ENCODE measurements at places on chromosomes 2 and 18. TPM values are rescaled to one million over a fixed set of nuclear protein-coding genes. Genes with fewer than 3 reads are reported as not detected.

DNA sequence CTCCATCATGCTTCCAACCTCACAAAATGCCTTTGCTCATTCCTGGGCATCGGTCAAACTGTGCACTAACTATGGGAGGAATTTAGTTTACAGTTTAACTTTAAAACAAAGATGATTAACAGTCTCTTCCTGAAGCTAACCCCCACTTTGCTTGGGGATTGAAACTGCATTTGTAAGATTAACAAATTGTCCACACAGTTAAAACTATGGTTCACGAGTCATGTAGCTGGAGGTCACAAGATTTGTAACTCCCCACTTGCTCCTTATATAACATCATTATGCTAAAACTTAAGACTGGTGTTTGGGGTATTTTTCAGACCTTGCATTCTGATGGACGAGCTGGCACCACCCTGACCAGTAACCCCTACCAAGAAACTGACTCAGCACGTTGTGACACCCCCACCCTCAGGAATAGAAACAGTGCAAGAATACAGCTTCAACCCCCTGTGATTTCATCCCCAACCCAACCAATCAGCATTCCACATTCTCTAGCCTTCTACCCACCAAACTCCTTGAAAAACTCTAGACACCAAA, 252.3 kb downstream of the MBD5 start:
- no peak for DNase-seq

SCYGR4 gene
- not detected for total RNA-seq

DNA sequence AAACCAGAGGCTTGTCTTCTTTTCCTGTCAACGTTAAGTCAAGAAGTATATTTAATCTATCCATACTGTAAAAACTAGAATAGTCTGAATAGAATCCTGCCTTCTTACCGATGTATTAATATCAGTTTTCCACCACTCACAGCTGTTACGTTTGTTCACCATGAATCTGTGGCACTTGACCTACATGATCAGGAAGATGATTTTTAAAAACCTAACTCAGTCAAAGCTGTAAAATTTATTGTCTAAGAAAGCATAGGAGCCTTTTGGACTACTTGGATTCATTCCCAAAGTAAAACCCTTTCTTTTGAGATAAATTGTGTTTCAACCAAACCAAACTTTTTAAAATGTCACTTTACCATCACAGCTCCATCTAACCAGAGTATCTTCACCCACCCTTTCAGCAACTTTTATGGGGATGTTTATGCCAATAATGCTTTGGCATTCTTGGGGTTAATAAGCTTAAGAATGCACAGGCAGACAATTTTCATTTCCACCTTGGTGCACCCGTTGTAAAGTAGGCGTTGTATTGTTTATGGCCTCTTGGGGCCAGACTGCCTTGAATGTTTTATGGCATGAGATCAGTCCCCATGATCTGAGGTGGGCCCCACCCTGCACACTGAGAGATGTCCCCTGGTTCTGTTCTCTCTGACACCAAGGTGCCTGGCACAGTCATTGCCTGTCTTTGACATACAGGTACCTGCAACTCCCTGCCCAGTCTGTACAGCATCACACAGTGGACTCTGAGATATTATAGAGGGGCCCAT, 176.2 kb upstream of the EPAS1 start:
- no peak for DNase-seq

DBI gene
- total RNA-seq = 35.6 TPM

CNOT11 gene
- 43.0 TPM for total RNA-seq

ARHGAP28 gene
- total RNA-seq = not detected

DNA sequence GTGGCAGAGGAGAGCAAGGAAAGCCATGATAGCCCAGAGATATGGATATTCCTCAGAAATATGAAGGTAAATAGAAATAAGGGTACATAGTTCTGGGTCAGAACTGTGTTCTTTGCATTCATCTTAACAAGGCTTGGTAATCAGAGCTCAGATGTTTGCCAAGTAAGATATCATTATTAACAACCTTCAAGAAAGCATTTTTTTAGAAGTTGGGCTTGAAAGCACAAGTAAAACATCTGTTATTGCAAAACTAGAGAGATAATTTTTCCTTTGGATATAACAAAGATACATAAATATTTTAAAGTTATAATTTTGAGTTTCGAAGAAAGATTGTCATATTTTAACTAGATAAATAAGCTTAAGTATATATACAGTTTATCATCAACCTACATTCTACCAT, 171.4 kb downstream of the ZNF804A start:
- DNase-seq = no peak

- no peak for DNase-seq
These were observed 19.8 kb upstream of the RGPD4 start for GRCh38 chr2:107806901-107807300.

C2orf78 gene
- not detected for total RNA-seq

TMEM200C gene
- total RNA-seq = not detected

DNA sequence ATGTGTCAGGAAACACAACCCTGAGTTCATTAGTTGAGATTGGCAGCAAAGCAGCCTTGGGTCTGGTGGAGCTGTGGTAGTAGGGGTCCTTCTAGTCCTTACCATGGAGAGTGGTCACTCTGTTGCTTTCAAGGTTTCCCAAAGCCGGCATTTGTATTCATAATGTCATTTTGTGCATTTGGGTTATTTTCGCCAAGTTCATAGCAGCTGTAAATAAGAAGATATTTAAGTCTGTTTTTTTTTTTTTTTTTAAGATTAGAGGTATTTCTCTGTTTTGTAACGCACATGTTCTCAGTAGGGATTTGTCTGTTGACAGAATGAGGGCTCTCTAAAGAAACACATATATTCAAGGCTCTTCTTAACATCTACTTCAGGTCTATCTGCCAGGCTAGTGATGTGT, 114.1 kb downstream of the PRPF40A start:
- no peak for DNase-seq

DNA sequence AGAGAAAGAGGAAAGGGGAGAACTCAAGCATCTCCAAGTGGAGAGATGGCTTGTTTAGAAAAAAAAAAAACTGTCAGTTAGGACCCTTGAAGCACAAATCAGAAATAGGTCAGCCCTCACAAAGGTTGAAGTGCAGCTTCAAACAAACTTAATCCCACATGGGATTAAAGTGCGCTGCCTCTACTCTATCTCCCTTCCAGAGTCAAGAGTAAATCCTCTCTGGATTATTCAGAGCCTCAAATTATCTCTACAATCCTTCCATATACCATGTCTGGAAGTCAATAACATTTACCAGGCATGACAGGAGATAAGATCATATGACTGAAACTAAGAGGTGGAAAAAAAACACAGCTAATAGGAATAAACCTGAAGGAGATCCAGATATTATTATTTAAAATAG, 69.8 kb downstream of the SMAD7 start:
- no peak for DNase-seq

DNA sequence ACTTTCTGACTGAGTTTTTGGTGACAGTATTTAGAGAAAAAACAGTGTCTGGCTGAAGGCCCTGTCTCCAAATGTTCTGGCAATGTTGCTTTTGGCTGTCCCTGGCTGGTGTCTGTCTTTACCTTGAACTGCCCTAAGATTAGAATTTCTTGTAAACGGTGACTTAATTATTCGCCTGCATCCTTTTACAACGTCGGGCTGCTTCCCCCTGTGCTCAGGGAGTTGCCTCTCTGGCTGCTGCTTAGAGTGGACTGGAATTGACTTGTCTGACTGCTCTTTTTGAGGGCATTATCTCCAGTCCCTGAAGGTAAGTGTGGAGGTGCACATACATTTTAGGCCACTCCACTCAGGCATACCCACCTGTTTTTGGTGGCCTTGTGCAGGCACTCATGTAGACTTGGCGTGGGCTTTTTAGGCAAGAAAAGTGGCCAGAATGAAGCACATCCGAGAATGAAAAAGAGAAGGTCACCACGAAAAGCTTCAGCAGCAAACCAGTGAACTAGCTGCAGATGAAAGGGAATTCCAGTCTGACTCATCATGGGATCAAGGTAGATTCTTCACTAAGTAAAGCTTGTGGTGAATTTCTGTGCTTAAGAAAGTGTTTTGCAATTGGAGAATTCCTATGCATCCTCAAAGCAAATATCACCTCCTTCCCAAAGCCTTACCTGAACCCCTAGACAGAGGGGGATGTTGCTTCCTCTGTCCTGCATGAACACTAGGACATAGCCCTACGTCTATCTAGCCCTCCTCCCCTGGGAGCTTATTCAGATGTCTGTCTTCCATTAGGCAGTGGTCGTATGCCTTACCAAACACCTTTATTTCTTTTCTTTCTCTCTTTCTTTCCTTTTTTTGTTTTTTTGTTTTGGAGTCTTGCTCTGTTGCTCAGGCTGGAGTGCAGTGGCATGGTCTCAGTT, 230.3 kb upstream of the TRIB2 start:
- DNase-seq = no peak

CTIF gene
- 3.0 TPM for total RNA-seq

SERPINB5 gene
- not detected for total RNA-seq

- no peak for DNase-seq
These were observed 128.2 kb upstream of the CXCR4 start for GRCh38 chr2:136246086-136246669.

- no peak for DNase-seq
These were observed 394.9 kb upstream of the TRIB2 start for GRCh38 chr2:12321886-12322285.

- no peak for DNase-seq
These were observed 95.5 kb upstream of the AGAP1 start for GRCh38 chr2:235398321-235398720.

GRCh38 chr18:44869533-44869932, 188.8 kb downstream of the SETBP1 start:
- no peak for DNase-seq

DNA sequence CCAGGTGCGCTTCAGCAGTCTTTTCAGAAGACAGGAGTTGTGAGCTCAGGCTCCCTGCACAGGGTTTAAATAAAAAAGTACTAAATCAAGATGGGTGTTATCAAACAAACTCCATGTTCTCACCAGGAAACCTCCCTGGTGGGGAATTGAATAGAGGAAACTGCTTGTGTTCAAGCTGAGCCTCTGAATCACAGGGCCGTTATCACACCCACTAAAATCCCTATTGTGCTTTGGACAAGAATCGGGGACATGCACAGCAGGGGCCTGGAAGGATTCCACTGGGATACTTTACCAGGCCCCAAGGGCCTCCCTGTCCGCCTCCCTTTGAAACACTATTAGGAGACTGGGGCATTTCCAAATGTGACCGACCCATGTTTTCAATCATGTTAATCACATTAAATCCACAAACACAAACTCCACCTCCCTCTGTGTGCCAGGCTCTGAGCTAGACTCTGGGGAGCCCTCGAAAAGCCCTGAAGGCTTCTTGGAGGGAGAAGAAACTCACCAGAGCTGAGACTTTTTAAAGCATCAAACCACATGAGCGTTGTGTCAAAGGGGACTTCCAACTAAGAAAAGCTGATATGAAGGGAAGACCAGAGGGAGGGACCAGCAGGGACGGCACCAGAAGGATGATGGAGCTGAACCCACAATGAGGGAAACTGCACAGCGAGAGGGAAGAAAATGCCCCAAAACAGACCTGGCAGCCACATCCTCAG, 458.7 kb upstream of the ID2 start:
- DNase-seq = no peak

DNA sequence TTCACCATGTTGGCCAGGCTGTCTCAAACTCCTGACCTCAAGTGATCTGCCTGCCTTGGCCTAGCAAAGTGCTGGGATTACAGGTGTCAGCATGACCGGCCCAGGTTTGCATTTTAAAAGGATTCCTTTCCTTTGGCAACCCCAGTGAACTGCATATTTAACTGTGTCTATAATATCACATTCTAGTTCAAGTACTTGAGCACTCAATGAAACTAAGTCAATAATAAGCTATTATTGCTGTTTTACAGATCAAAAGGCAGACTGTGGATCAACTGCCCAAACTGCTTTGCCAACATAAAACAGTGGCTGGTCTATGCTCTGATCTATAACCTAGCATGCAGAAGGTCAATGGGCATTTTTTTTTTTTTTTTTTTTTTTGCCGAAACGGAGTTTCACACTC, 144.5 kb downstream of the USP34 start:
- no peak for DNase-seq

- no peak for DNase-seq
These were observed 589.6 kb upstream of the FAM98A start for GRCh38 chr2:34188464-34189303.

Data from CD8-positive, alpha-beta T cell (primary cell).